ENCODE measurements at places on chromosomes 6 and 20. TPM values are rescaled to one million over a fixed set of nuclear protein-coding genes. Genes with fewer than 3 reads are reported as not detected.

The FNDC11 gene
- 0.21 TPM for total RNA-seq

DNA sequence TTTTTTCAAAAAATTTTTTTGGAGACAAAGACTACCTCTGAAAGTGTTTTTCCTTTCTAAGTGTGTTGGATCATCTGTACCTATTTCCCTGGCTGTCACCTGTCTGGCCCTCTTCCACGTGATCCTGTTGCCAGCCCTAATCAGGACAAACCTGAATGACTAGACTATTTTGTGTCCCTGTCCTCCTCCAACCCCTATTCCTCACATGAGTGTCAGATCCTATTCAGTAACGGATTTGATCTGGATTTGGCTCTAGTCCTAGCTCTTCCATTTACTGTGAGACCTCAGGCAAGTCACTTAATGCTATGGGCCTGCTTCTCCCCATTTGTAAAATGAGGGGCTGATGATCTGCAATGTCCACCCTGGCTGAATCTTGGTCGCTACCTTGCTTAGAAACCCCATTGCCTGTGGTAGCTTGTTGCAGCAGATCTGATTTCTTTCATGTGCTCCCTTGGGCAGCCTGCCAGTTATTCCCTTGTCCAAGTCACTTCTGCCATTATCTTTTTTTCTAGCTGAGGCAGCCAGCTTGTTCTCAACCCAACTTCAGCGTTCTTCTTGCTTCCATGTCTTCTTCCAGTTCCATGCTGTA, 4.8 kb downstream of the PHF20 start:
- DNase-seq, result peak; percentile 81

The TRDN gene
- total RNA-seq, result not detected

DNA sequence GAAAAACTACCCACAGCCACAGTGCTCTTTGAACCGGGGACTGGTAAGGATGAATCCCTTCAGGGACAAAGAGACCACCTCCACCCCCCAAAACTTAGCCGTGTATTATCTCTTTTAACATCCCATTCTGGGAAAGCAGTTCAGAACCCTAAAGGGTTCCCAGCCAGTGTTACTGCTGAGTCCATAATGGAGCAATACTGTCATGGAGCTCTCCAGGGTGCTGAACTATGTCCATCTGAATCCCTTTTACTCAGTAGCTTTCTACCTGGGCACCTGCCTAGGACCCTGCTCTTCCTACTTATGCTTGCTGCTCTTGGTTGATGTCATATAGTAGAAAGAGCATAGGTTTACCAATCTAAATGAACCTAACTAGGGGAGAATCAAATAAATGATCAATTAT, 22.3 kb upstream of the SAYSD1 start:
- DNase-seq, result no peak
